ENCODE measurements at places on chromosomes 6 and 20.
A peak's percentile ranks its signal among the peaks of the same experiment; 100 is the strongest.

DNA sequence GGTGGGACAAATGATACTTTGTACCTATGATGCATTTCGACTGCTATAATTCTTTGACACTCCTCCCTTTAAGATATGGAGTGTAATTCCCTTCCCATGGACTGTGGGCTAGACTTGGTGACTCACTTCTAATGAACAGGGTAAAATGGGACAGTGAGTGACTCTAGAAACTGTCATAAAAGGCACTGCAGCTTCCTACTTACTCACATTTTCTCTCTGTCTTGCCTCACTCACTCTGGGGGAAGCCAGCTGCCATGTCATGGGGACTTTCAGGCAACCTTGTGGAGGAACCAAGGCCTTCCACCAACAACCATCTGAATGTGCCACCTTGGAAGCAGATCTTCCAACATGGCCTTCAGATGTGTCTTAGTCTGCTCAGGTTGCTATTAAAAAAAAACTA is 12.9 kb upstream of the GFOD1 start:
- peak; percentile 39 for DNase-seq
- H3K4me3 ChIP-seq = no peak overlapping the region
- H3K36me3 ChIP-seq = no peaks in the 10 kb centered on the region
- H3K27ac ChIP-seq = no peak overlapping the region
- H3K4me1 ChIP-seq = peaks cover 6% of the 10 kb centered on the region

- no peak overlapping the region for H3K27ac ChIP-seq
- H3K4me1 ChIP-seq = peaks cover 45% of the 10 kb centered on the region
- H3K27me3 ChIP-seq = no peaks in the 10 kb centered on the region
- peaks cover 5% of the 10 kb centered on the region for H3K36me3 ChIP-seq
These were observed 73.1 kb upstream of the CLDN20 start for GRCh38 chr6:155190677-155191076.

DNA sequence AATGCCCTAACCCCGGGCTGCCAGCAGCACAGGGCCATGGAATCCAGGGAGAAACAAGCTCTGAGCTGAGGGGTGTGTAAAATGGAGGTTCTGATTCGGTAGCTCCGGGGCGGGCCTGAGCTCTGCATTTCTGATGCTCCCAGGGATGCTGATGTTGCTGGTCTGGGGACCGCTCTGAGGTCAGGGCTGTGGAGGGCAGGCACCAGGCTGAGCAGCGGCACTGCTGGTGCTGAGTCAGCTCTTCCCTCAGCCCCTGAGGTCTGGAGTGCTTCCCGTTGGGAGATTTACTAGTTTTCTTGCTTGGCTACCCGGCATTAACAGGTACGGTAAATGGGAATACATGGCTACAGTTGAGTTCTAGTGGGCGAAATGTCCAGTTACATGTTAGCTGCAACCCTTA is 18.6 kb upstream of the CST3 start:
- no peak overlapping the region for H3K4me3 ChIP-seq
- DNase-seq = no peak
- no peaks in the 10 kb centered on the region for H3K36me3 ChIP-seq
- H3K27ac ChIP-seq = no peak overlapping the region
- no peaks in the 10 kb centered on the region for H3K4me1 ChIP-seq
- H3K27me3 ChIP-seq = peaks cover 11% of the 10 kb centered on the region

GRCh38 chr6:105804424-105804823 is 281.7 kb upstream of the PRDM1 start:
- H3K27ac ChIP-seq = no peak overlapping the region
- no peak for DNase-seq
- H3K36me3 ChIP-seq = no peaks in the 10 kb centered on the region
- H3K27me3 ChIP-seq = peaks cover 2% of the 10 kb centered on the region
- H3K4me3 ChIP-seq = no peak overlapping the region

DNA sequence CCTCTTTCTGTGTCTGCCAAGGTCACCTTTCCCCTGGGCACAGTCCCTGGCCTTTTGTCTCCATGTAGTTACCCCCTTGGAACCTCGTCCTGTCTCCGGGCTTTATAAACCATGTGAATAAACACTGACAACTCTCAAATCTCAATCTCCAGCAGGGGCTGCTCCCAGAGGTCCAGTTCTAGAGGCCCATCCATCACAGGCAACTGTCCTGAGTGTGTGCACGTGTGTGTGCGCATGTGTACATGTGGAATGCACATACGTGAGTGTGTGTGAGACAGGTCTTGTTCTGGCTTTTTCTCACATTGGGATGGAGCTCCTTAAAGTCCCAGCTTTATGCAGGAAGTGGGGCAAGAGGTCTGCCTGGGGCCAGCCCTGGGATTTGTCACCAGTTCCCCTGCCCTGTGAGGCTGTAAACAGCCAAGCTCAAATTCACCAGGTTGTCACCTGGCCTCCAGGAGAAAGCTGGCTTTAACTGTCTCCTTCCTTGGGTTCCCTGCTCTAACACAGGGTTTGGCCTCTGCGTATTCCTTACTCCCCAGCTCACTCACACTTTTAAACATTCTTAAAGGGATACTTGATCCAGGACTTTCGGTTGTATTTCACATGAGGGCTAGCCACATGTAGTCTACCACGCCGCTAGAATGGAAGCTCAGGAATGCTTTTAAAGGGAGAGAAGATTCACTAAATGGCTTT is 42.7 kb downstream of the RAMACL start:
- no peaks in the 10 kb centered on the region for H3K27me3 ChIP-seq
- H3K27ac ChIP-seq = no peak overlapping the region
- peaks cover 27% of the 10 kb centered on the region for H3K4me1 ChIP-seq
- no peak overlapping the region for H3K4me3 ChIP-seq
- DNase-seq = no peak
- peaks cover 2% of the 10 kb centered on the region for H3K36me3 ChIP-seq

GRCh38 chr20:10590950-10591671 is 82.7 kb downstream of the JAG1 start:
- DNase-seq = no peak
- H3K4me3 ChIP-seq = no peak overlapping the region
- no peak overlapping the region for H3K27ac ChIP-seq
- H3K36me3 ChIP-seq = peaks cover 1% of the 10 kb centered on the region
- no peaks in the 10 kb centered on the region for H3K27me3 ChIP-seq
- H3K4me1 ChIP-seq = peaks cover 5% of the 10 kb centered on the region

DNA sequence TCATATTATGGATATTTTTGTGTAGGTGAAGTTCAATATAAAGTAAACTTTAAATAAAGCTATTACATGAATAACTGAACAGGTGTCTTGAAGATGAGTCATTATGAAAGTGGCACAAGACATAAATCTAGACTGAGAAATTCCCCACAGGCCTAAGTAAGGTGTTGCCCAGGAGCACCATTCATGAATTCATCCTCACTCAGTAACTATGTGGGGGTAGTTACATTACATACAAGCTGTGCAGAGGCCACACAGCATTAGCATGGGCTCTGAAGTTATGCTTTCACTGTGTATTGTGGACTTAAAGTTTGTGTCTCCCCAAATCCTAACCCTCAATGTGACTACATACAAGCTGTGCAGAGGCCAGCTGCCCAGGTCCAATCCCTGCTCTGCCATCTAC is 65.9 kb downstream of the BCAS1 start:
- no peak overlapping the region for H3K4me3 ChIP-seq
- no peak for DNase-seq
- H3K27me3 ChIP-seq = peaks cover 8% of the 10 kb centered on the region
- H3K27ac ChIP-seq = no peak overlapping the region
- no peaks in the 10 kb centered on the region for H3K36me3 ChIP-seq

GRCh38 chr20:13638162-13638495 is 603 bp downstream of the TASP1 start:
- H3K36me3 ChIP-seq = no peaks in the 10 kb centered on the region
- peaks cover 16% of the 10 kb centered on the region for H3K4me1 ChIP-seq
- peak overlapping the region; percentile 85 for H3K27ac ChIP-seq
- H3K4me3 ChIP-seq = peak overlapping the region; percentile 87
- H3K27me3 ChIP-seq = peaks cover 3% of the 10 kb centered on the region

GRCh38 chr6:89042664-89043063 is 37.9 kb upstream of the PNRC1 start:
- no peaks in the 10 kb centered on the region for H3K4me1 ChIP-seq
- no peak for DNase-seq
- H3K27me3 ChIP-seq = no peaks in the 10 kb centered on the region
- peaks cover 6% of the 10 kb centered on the region for H3K36me3 ChIP-seq

All from activated CD4-positive, alpha-beta T cell treated with anti-CD3 and anti-CD28 coated beads for 36 hours (primary cell).